Cortex of kidney (tissue), 1 donor: ENCODE measurements at places on chromosomes 7 and 10.

- no peak for DNase-seq
These were observed 66.1 kb downstream of the AGK start for GRCh38 chr7:141617280-141617679.

- DNase-seq = no peak
These were observed 19.1 kb downstream of the ATOH7 start for GRCh38 chr10:68212721-68213352.

DNA sequence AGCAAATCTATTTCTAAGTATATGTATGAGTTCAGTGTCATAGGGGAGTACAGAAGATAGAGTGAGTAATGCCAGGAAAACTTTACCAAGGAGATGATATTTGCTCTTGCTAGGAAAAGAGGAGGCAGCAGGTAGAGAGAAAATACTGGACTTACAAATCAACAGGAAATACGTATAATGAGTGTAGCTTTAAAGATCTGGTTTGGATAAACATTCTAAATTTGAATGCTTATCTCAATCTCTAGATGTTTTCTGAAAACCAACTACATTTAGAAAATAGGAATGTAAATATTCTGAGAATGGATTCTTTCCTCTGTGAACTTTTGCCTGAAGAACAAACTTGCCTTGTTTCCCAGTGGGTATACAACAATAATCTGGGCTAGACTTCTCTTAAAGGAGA, 46.9 kb upstream of the GNAI1 start:
- DNase-seq = no peak

DNA sequence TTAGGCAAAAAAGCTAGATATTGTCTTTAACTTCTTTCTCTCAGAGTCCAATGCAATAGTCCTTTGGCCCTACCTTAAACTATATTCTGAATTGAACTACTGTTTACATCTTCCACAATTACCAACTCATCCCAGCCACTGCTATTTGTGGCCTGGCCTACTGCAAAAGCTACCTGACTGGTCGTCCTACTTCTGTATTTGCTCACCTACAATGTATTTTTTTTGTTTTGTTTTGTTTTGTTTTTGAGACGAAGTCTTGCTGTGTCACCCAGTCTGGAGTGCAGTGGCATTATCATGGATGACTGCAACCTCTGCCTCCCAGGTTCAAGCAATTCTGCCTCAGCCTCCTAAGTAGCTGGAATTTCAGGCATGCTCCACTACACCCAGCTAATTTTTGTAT, 51.2 kb downstream of the ARL4A start:
- no peak for DNase-seq

DNA sequence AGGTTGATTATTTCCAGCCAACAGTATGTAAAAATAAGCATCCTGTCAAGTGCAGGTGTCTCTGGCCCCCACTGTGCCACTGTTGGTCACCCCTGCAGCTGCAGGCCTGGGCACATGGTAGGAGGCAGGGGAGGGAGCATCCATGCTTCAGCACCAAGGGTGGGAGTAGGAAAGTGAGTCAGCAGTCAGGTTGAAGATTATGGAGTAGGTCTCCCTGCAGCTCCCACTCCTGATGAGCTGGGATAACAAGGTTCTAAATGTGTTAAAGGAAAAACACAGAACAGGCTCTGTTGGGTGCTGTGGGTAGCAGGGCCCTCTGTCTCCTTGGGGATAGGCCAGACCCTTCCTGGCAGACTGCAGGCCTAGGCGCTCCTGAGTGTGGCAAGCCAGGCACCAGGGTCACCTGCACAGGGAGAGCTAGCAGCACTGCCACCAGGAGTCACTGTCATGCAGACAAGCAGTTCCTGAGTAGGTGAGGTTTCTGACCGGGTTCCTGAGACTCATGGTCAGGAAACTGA, 59.3 kb downstream of the NUDCD3 start:
- no peak for DNase-seq

GRCh38 chr7:36047091-36047658, 105.9 kb upstream of the EEPD1 start:
- no peak for DNase-seq

DNA sequence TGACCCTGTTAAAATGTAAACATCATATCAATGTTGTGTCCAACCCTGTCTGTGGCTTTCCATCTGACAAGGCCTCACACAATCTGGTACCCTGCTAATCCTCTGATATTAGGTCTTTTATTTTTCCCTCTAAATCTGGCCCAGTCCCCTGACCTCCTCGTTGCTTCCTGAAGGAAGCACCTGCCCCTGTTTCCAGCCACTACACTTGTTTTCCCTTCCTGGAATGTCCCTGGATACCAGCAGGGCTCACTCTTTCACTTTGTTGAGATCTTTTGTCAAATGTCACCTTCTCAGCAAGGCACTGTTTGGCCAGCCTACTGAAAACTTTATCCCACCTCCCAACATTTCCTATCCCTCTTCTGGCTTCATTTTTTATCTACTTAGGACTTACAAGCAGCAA, 2.1 kb downstream of the SAMD9L start:
- no peak for DNase-seq

- DNase-seq = no peak
These were observed 139.0 kb upstream of the GDF10 start for GRCh38 chr10:47160967-47161366.

- DNase-seq = no peak
These were observed 148.4 kb upstream of the AHR start for GRCh38 chr7:17150018-17150417.

DNA sequence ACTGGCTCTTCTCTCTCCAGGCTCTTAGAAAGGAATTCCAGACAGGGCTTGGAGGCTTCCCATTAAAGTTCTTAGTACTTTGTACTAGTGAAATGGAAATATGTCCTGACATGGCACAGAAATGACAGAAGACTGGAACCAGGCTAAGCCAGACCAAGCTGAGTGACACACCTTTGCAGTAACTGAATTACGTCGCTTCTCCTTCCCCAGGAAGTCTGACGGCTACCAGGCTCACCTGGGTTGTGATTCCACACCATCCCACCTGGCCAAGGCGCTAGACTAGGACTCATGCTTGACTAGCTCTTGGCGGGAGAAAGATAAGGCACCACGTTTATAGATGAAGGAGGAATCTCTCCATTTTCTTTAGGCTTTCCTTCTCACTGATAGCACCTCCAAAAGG, 50.7 kb upstream of the KCNIP2 start:
- no peak for DNase-seq

DNA sequence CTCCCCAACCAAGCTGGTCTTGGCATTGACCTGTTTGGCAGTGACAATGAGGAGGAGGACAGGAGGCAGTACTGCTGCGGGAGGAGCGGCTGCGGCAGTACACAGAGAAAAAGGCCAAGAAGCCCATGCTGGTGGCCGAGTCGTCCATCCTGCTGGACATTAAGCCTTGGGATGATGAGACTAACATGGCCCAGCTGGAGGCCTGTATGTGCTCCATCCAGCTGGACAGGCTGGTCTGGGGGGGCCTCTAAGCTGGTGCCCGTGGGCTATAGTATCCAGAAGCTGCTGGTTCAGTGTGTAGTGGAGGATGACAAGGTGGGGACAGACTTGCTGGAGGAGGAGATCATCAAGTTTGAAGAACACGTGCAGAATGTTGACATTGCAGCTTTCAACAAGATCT, 39.1 kb upstream of the ZNF273 start:
- no peak for DNase-seq

- DNase-seq = no peak
These were observed 3.0 kb downstream of the PIP4K2A start for GRCh38 chr10:22711373-22711772.

GRCh38 chr7:68321776-68322496, 1276.3 kb upstream of the AUTS2 start:
- DNase-seq = no peak

DNA sequence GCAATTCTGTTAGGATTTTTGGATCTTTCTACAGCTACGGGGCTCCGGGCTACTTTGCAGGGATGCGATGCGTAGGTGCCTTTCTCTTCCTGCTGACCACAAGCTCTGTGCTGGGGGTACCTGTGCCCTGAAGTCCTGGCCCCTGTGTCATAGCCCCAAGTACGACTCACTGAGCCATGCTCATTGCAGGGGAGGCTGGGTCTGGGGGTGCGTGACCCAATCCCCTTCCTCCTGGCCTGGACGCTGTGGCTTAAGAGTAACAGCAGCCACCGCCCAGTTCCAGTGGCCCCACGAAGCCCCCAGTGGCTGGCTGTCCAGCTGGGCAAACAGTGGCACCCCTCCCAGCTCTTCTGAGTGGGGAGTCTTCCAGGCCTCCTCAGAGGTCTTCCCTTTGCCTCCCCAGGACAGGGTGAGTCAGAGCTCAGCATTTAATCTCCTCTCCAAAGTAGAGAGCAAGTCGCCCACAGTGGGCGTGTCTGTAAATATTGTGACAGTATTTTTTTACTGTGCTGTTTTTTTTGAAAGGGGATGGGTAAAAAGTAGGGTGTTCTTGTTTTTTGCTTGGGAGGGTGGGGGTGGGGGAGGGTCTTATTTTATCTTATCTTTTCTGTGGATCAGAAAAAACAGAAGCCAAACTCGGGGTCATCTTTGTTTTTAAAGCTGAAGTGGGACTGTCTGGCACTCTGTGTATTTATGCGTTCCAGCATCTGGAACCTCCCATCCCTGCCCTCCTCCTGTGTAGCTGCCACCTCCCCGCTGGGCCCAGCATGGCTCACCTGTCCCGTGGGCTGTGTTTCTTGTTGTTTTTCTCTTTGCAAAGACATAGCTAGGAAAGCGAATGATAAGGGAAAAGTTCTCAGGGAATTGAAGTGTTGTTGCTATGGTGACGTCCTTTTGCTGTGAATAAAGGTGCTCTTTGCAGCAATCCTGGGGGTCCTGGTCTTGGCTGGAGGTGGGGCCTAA, 8.2 kb downstream of the LFNG start:
- no peak for DNase-seq

DNA sequence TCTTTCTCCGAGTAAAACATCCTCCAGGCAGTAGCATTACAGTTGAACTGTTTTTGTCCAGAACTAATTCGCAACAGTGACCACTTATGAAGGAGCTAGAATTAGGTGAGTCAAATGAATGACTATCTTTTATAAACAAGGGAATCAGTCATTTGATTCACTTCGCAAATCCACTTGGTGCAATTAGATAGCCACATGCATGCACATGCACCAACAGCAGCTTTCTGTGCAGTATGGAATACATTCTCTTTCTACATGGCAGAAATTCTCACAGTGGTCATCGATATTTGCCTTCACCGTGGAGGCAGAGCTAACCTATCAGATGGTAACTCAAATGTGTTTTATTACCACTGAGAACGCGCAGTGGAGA, 118.8 kb downstream of the CDK6 start:
- no peak for DNase-seq

- no peak for DNase-seq
These were observed 73.6 kb downstream of the COL26A1 start for GRCh38 chr7:101436221-101436735.

- DNase-seq = no peak
These were observed 46.5 kb downstream of the PRR15 start for GRCh38 chr7:29610086-29610485.

DNA sequence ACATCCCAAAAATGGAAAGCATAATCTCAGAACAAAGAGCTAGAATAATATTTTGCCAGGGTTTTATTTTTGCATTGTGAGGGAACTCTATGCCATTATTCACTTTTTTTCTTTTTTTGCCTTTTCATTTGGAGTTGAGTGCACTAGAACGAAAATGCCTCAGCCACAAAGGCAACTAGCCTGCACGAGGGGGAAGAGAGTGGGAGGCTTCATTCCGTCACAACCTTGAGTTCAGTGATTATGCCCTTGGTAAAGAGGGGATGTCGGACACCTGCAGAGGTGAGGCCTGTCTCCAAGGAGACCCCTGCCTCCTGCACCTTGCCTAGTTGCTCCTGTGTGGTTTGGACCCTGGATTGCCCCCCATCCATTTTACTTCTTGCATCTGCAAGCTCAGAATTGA, 232.7 kb downstream of the TEX36 start:
- no peak for DNase-seq

GRCh38 chr7:73433924-73434700, 534 bp downstream of the FZD9 start:
- no peak for DNase-seq

DNA sequence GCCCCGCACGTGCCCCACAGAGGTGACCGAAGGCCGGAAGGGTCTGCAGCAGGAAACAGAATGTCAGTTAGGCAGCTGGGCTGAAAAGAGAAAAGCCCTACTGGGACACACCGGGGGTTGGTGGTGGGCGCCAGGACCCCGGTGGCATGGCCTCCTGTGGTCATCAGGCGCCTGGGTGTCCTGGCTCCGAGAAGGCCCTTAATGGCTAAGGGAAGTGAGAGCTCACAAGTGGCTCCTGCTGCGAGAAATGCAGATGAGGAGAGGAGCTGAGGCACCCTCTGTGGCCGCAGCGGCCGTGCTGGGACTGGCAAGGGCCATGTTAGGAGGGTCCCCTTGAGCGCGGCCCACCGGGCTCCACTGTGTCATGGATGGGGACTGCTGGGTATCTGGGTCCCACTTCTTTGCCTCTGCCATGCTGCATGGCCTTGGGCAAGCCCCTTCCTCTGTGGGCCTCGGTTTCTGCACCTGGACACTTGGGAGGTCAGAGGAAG, 79.2 kb upstream of the GNA12 start:
- no peak for DNase-seq

- no peak for DNase-seq
These were observed at the start of gene PGAM2 for GRCh38 chr7:44065431-44066110. PGAM2 (minus strand) TSS chr7:44065567; CDS start chr7:44065529, 38 bp downstream.

DNA sequence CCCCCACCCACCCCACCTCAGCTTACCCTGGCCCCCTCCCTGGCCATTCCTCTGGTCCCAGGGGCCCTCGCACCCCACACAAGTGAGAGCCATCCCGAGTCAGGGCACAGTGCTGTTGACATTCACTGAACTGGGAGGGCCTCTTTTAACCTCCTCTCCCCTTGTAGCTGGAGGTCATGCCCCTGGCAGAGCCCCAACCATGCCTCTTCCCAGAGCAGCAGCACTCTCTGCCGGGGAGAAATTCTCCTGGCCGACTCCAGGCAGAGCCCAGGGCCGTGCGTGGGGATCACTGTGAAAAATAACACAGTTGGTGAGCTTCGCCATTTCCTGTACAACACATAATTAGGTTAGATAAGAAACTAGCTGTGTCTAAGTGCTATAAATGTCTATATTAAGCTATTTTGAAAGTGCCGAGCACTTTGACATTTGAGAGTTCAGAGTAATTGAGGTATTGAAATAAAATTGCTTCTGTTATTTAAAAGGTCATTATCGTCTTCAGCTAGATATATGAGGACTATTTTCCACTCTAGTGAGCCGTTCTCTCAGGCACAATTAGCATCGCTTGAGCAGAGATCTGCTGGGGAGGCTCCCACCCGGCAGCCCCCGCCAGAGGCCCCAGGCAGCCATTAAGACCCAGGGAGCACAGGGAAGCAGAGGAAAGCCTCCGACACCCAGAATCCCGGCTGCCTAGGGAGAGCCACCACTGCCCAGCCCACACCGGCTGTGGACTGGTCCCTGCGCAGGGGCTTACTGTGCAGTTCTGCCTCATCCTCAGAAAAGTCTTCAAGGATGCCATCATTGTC, 62.4 kb upstream of the LRRC18 start:
- no peak for DNase-seq

GRCh38 chr7:88759230-88760135, at the start of gene ZNF804B:
ZNF804B (plus strand) TSS chr7:88759700; CDS start chr7:88759977, 277 bp downstream.
- no peak for DNase-seq

DNA sequence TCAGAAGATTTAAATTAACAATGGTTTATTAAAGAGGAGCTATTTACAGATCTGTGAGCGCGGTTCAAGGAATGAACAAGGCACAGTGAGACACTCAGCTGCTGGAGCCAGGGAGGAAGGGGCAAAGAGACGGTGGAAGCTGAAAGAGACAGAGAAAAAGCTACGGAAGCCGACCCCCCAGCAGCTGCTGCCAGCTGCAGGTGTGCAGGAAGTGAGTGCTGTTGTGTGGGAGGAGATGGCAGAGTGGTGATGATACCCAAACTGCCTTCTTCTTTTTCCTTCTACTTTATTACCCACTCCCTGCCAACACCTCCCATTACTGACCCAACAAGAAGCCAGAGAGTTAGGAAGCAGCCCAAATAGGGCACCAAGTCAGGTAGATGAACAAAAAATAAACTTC, 41.9 kb upstream of the MBL2 start:
- no peak for DNase-seq
